ENCODE measurements at places on chromosomes 5 and 9. TPM values are rescaled to one million over a fixed set of nuclear protein-coding genes. Genes with fewer than 3 reads are reported as not detected.

DNA sequence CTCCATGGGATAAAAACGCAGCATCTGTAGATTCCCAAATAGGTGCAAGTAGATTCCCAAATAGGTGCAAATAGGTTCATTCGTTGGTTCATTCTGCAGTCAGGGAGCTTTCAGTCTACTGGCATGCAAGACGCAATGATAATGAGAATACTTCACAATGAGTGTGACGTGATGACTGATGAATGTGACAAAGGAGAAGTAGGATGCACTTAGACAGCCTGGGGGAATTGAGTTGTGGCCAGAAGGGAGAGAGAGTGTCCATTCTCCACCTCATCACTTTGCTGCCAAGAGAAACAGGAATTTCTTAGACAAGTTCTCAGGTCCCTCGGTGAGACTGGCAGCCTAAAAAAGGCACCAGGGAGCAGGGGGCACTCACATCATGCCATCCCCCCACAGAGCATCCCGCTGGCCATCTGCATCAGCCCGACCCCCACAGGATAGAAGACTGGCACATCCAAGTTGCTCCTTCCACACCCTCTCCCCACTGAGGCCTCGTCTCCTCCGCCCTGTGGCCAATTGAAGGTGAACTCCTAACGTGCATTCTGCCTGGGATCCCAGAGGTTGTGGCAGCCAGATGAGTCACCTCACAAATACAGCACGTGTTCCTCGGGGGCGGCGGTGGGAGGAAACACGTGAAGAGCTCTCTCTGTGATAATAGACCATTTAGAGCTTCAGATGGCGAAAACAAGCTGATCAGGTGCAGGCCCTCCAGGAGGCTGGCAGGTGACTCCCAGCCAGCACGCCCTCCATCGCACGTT, 19.9 kb upstream of the KCNIP1 start:
- H3K36me3 ChIP-seq: no peaks in the 10 kb centered on the region
- no peak overlapping the region for H3K27ac ChIP-seq
- H3K27me3 ChIP-seq: no peaks in the 10 kb centered on the region

GRCh38 chr5:59660737-59661136, 232.8 kb downstream of the PDE4D start:
- no peak overlapping the region for H3K4me3 ChIP-seq
- H3K4me1 ChIP-seq: peaks cover 2% of the 10 kb centered on the region
- no peak overlapping the region for H3K27ac ChIP-seq
- no peaks in the 10 kb centered on the region for H3K36me3 ChIP-seq
- DNase-seq: no peak
- H3K27me3 ChIP-seq: no peaks in the 10 kb centered on the region

F12 gene
- total RNA-seq: 256 TPM

DNA sequence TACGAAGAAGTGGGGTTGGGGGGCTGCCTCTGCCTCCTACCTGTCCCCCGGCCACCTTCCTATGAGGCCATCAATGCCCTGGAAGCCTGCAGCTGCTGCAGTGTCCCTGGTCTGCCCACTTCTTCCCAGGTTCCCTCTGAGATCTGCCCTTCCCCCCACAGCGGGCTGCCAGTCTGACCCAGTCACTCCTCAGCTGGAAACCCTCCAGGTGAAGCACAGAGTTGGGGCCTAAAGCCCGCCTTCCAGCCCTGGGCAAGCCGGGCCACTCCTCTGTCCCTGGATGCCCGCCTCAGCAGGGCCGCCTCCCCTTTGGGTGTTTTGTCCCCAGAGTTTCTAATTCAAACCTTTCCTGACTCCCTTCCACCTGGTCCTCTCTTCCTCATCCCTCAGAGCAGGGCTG, 137.0 kb downstream of the RXRA start:
- no peak overlapping the region for H3K27ac ChIP-seq
- no peaks in the 10 kb centered on the region for H3K27me3 ChIP-seq
- no peak for DNase-seq
- no peak overlapping the region for H3K4me3 ChIP-seq
- no peaks in the 10 kb centered on the region for H3K4me1 ChIP-seq

GRCh38 chr9:136394312-136395019, 5.5 kb downstream of the SNAPC4 start:
- H3K27me3 ChIP-seq: no peaks in the 10 kb centered on the region
- peaks cover 44% of the 10 kb centered on the region for H3K4me1 ChIP-seq
- no peak overlapping the region for H3K4me3 ChIP-seq
- peaks cover 21% of the 10 kb centered on the region for H3K36me3 ChIP-seq
- no peak for DNase-seq

RRAGA gene
- total RNA-seq: 31.8 TPM
